ENCODE measurements at places on chromosomes 7 and 10. TPM values are rescaled to one million over a fixed set of nuclear protein-coding genes. Genes with fewer than 3 reads are reported as not detected.

NUTM2E gene
- total RNA-seq, result 1.4 TPM

VIPR2 gene
- total RNA-seq, result not detected

GPR37 gene
- 1.2 TPM for total RNA-seq

OR2A1 gene
- 6.3 TPM for total RNA-seq

TMEM178B gene
- total RNA-seq, result 2.2 TPM

EGR2 gene
- 11.8 TPM for total RNA-seq

EIF5AL1 gene
- 0.48 TPM for total RNA-seq

SEMA3C gene
- total RNA-seq, result 93.4 TPM

PDE1C gene
- 25.8 TPM for total RNA-seq

FAM20C gene
- 23.4 TPM for total RNA-seq

GET4 gene
- total RNA-seq, result 16.1 TPM

TAS2R5 gene
- total RNA-seq, result 0.72 TPM

KNDC1 gene
- 4.8 TPM for total RNA-seq

SPDYE9 gene
- 1.7 TPM for total RNA-seq

Measured in umbilical cord (tissue), 2 donors.